ENCODE measurements at places on chromosomes 6 and 20.

GRCh38 chr6:160972111-160972510, 19.5 kb upstream of the MAP3K4 start:
- DNase-seq = no peak

DNA sequence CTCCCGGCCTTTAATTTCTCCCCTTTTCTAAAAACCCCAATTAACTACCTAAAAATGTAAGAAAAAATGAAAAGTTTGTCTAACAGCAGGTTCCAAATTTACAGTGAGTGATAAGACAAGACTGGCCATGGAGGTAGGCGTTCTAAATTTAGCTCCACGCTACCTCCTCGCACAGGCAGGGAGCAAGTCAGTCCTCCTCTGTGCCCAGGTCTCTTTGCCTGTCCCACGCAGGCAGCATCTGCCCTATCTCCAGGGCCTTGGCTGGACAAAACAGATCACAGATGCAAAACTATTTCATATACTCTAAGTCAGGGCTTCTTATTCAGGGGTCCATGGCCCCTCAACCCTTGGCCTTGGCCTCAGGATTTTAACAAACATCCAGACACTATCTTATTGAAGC, 98.0 kb upstream of the JARID2 start:
- DNase-seq = no peak

DNA sequence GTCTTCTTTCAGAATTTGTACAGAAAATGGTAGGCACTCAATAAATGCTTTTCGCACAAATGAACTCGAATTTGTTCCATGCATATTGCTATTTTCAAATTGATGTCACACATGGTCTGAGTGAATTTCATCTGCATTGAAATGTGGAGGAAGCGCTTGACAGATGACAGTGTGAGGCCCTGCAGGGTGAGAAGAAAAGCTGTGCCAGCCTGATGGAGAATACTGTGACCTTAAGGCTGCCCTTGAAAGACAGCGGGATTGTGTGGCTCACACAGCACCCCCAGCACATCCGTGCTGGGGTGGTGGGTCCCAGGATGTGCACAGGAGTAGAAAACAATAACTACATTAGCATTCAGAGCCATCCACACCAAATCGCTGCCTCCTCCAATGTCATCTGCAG, 14.8 kb upstream of the MCHR2 start:
- DNase-seq = no peak

DNA sequence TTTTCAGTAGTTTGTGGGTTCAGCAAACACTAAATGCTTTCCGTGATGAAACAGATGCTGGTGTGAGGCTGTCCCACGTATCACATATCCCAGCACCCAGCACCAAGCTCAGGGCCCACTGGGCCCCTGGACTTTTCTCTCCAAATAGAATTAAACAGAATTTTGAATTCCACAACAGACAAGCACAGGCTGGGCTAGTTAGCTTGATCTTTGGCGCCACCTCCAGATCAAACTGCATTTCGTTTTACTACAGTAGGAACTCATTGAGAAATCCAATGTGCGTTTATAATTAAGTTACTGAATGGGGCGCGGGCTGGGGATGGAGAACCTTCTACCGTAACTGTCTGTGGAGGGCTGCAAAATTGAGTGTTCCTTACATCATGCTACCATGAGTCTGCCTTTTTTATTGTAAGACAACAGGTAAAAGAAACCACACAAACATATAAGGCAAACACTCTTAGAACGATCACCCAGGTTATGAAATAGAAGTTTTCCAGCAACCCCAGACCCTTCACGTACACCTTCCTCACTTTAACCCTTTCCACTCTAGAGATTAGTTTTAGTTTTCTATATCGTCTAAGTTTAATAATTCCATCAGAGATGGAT, 107.8 kb downstream of the ZFP64 start:
- DNase-seq = peak; percentile 14

GRCh38 chr6:169190144-169190584, 63.5 kb downstream of the THBS2 start:
- DNase-seq = no peak

- DNase-seq = no peak
These were observed 3.2 kb downstream of the BHLHE23 start for GRCh38 chr20:63003546-63003945.

DNA sequence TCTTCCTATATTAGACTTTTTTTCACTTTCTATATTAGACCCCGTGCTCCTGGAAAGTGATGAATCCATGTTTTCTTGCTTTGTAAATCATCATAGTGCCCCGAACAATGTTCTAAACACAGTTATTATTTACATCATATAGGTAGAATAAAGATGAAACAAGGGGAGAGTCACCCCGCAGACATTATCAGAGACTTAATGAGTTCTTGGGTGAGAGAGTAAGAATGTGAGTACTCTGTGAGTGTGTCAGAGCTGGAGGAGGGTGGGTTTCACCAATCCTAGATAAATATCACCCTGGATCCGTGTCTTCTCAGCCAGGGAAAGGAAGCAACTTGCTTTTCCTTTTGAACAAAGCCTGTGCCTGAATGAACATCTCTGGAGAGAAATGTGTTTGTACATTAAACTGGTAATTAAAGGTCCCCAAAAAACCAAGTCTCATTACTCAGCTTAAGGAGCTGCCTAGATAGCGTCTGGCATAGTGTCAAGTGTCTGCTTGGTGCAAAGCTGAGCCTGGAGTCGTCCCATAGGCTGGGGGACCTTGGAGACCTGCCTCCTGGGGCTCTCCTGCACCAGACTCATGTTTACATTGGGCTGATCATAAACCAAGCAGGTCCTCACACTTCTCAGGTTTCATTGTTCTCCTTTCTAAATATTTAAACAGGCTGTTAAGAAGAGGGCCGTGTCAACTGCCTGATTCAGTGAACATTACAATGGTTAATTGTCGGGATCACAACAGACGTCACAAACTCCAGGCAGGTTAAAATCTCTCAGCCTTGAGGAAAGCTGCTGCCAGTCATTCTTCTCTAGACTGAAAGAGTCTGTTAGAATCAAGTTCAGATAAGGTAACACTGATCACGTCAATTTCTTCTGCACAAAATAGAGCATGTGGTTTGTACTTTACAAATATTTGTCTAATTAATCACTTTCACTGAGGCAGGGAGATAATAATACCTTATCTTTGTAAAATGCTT, 179.7 kb upstream of the MYLIP start:
- DNase-seq = peak; percentile 53

- no peak for DNase-seq
These were observed 422.6 kb upstream of the MMS22L start for GRCh38 chr6:97705568-97705967.

All from LoVo (cell line).